Activated CD4-positive, alpha-beta T cell treated with anti-CD3 and anti-CD28 coated beads for 48 hours (primary cell): ENCODE measurements at places on chromosomes 12 and 14.

DNA sequence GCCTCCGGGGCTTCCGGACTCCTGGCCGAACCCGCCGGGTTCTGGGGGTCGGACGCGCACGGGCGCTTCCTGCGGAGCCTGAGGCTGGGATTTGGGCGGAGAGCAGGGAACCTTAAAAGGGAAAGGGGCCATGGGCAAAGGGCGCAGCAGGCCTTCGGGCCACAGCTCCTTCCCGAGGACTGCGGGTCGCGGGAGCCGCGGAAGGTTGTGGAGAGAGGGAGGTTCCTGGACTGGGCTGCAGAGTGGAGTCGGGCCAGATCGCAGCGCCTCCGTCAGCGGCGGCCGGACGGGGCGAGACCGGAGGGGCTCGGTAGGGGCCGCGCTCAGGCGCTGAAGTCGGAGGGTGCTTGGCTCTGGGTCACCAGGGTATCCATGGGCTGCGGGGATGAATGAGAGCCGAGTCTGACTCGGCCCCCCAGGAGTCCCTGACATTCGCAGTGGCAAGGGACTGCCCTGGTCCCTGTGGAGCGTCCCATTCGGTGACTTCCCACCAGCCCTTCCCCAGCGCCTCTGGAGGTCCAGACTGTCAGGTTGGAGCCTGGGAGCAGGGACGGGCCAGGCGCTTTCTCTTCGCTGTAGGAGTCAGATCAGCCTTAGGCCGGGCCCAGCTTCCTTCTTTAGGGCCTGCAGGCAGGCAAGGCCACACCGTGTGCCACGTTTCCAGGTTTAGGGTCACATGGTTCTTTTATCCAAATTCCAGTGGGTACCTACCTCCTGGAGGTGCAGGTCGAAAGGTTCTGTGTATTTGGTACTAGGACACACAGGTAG, 938 bp upstream of the SLC25A29 start:
- no peak for DNase-seq

DNA sequence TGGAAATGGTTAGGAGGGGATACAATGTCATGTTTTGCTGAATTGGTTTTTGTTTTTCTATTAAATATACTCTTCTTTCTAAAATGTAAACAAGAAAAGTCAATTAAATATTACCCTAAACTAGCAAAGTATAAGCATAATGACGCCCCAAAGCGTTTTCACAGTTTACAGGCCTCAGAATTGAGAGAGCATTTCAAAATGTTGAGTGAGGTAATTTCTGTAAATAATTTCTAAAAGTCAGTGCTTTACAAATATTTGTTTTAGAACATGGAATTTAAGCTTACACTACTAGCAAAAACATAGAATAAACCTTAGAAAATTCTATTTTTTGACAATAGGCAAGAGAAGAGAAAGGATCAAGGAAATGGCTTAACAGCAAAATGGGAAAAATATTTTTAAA, 958.4 kb upstream of the USP15 start:
- no peak for DNase-seq

DNA sequence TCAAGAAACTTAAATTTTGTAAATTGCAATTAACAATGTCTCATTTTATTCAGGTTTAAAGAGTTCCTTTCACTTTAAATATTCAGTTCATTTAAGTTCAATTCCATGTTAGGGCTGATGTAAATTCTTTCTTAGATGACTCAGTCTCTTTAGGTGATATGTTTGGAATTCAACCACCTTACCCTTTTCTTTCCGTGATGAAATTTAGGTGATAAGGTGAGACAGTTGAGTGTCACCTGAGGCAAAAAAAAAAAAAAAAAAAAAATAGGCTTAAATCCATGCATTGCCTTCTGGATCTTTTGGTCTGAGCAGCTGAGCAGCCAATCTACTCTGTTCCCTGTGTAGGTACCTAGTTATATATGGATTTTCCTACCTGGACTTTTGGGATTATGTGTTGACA, 299.5 kb downstream of the DAD1 start:
- no peak for DNase-seq

DNA sequence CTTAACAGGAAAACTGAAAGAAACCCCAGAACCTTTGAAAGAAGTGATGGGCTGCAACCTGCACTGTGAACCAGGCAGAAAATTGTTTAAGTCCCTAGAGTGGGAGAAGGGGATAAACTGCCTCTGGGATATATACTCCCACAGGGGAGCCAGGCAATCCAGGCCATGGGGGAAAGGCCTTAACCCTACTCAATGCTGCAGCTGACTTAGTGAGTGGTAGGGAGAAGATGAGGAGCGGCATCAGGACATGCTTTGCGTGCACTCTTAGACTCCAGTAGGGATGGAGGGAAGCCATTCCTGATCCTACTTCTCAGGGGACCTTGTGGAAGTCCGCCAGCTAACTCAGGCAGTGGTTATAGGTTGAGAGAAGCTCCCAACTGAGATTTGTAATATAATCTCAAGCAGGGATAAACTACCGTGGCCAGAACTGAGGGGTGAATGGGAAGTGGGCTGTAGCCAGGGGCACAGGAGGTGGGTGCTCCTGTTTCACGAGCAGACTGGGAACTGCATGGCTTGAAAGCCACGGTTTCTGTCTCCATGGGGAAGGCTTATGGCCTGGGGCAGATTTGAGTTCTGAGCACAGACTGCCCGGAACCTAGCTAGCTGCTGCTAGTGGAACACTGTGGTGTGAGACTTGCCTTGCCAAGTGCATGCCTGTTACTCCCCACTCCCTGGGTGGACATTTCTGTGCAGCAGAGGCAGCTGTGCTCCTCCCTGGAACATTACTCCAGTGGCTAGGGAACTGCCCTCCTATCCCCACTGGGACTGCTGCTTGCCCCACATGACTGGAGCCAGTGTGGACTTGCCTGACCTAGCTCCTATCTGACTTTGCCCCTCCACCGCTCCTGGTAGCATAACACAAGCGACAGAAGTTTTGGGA, 119.2 kb upstream of the SCAF11 start:
- no peak for DNase-seq

- DNase-seq = peak; percentile 74
Observed at GRCh38 chr12:131608740-131609690, 101.9 kb upstream of the SFSWAP start.

- no peak for DNase-seq
Observed at GRCh38 chr12:70543444-70543843, 93.8 kb downstream of the PTPRB start.

DNA sequence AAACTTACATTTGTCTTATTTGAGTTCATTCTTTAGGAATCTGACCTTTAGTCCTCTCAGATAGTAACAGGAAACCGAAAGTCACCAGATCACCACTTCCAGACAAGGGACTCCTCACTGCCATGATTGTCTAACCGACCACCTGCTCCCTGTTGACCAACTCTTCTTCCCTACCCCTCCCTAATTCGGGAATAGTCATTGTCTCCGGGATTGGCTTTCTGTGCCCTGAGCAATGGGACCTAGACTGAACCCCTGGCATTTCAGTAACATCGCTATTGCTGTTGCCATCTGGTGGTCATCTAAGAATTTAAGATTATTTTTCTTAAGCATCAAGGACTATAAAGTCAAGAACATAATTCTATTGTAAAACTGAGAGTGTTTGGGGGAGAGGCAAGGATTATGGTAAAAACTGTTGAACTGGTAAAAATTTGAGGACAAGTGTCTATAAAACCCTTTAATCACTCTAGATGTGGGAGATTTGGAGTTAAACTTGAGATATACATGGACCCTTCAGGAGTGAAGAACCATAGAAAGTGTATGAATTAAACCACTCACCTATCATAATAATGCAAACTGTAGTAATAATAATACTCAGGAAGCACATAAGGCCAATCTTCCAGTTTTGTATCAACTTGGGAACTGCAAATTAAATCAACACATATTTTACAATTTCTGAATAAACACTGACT, 6.3 kb downstream of the CLEC2A start:
- DNase-seq = no peak

DNA sequence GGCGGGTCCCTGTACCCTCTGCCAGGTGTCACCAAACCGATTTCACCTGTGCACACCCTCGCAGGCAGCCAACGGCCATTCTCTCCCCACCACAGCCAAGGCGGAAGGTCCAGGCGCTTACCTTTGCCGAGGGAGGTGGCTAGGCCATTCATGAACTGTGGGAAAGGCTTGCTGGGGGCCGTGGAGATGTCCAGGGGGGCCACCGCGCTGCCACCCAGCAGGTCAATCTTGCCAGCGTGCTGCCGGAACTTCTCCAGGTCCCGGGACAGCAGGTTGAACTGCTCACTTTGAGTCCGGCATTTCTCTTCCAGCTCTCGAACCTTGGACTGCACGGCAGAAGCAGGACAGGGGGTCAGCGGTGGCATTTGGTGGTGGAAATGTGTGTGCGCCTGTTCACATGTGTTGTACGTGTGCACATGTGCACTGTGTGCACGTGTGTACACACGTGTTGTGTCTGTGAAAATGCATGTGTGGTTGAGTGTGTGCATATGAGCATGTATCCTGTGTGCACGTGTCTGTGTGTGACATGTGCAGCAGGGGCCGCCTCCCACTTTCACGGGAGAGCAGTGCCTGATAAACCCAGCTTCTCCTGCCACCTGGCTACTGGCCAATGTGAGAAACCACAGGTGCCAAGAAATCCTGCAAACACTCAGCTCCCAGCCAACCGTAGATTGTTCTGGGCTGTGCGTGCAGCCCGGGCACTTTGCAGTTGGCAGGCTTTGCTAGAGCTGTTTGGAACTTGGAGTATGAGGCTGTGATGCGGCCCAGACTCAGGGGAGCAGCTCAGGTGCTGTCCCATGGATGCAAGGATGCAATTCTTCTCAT, 118.9 kb downstream of the PIWIL1 start:
- DNase-seq = no peak

DNA sequence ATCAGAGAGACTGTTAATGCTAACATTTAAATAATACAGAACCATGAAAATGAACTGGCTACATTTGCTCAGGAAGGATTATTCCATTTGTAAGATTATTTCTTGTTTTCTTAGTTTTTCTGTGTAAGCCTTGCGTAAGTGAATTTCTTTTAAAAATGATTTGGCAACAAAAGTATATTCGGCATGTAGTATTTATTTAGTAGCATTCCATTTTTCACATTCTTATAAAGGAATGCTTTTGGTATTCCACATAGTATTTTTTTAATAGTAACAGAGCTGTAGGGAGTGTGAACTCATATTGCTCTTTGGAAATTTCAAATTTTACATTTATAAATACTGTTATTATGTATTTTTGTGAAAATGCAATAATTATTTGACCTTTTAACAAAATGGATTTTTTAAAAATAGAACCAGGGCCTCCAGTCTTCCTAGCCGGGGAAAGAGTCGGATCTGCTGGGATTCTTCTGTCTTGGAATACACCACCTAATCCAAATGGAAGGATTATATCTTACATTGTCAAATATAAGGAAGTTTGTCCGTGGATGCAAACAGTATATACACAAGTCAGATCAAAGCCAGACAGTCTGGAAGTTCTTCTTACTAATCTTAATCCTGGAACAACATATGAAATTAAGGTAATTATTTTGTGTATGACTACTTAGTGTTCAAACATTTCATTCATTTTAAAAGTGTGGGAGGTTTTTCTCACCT, 1.2 kb downstream of the PTPRQ start:
- no peak for DNase-seq

DNA sequence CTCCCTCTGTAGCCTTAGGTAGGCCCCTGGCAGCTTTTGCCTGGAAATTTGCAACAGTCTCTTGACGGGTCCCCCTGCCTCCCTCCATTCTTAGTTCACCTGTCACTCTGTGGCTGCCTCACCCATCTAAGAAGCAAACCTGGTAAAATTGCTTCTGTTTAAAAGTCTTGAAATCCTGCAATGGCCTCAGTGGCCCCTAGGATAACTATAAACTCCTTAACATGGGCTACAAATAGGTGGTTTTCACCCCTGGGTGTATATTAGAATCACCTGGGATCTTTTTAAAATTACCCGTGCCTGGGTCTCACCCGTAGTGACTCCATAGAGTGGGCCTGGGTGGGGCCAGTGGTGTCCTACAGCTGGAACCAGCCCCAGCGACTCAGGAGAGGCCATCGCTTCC, 332.7 kb downstream of the CACNA1C start:
- no peak for DNase-seq

GRCh38 chr12:132686825-132687210, 324 bp downstream of the POLE start:
- DNase-seq = no peak

- no peak for DNase-seq
Observed at GRCh38 chr12:70648191-70648590, 11.0 kb upstream of the PTPRB start.

DNA sequence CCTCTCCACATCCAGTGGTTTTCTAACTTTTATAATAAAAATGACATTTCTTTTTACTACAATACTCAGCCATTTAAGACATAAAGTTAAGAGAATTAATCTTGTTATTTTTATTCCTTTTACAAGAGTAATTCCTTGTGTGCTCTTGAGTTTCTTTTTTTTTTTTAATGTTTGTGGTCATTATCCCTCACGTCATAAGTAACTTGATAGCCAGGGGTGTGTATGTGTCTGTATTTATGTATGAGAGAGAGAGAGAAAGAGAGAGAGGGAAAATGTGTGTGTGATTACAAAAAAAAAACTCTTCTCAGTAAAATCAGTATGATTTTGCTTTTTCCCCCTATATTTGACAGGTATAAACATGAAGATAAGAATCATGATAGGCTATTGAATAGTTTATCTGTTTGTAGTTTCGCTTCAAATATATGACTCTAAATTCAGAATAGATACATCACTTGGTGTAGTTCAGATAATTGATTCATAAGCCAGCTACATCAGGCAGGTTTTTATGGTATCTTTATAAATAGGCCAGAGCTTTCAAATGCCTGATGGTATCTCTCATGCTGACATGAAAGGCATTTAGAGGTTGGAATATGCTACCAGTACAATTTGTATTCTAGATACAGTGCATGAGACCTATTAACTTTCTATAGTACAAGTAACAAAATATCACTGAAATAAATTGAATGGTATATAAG, 34.9 kb downstream of the RERGL start:
- DNase-seq = no peak

DNA sequence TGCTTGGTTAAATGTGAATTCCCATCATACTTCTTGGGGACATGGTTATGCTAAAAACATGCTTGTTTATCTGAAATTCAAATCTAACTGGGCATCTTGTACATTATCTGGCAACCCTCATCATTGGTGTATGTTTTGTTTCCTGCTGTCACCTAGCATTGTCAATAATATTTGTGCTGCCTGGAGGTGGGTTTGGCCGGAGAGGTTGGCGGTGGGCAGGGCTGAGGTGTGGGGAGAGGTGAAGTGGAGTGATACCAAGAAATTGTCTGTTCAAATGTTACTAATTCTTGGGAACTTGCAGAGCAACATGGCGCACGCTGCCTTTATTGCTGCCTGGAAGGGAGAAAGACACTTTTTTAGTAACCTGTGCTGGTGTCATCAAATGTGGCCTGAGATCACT, 280.5 kb downstream of the VRK1 start:
- DNase-seq = no peak

DNA sequence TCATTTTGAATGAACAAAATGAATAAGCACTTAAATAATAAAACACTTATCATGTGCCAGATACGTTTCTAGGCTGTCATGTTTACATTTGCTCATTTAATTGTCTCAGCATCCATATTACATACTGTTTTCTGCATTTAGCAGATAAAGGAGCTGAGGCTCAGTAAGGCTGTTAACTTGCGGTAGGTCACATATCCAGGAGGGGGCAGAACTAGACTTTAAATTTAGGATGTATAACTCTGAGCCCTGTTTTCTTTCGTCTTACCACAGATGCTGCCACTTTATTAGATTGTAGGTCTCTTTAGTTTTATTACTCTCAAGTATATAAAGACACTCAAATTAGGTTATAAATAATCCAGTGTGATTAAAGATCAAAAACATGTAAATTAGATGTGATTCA, 17.7 kb downstream of the IRAK4 start:
- DNase-seq = no peak
